Progenitor cell of endocrine pancreas (in vitro differentiated cells): ENCODE measurements at places on chromosomes 7 and 10. TPM values are rescaled to one million over a fixed set of nuclear protein-coding genes. Genes with fewer than 3 reads are reported as not detected.

The NEUROD6 gene
- not detected in 2 replicates for total RNA-seq

DNA sequence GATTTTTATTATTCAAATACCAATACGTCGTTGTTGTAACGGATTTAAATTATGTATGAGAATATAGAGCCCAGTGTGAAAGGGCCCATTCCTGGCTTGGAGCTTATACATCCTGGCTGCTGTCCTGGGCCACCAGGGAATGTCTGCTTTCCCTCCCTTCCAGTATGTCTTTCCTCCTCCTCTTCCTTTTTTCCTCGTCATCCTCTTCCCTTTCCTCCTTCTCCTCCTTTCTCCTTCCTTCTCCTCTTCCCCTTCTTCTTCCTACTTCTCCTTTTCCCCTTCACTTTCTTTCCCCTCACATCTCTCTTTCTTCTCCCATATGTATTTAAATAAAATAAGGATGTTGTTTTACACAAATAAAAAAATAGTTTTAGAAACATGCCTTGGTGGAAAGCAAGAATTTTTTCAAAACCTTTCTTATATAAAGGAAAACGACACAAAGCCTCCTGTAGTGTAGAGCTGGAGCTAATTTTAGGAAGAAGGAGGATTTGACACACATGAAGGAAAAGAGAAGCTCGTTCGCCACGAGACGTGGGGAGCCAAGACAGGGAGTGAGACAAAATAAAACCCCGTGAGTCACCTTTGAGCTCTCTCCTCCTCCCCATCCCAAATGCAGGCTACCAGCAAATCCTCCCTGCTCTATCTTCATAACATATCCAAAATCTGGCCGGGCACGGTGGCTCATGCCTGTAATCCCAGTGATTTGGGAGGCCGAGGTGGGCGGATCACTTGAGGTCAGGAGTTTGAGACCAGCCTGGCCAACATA is 301.1 kb upstream of the LYZL1 start:
- no peak for DNase-seq

The SHH gene
- total RNA-seq = 35.8 and 47.1 TPM in 2 replicates

DNA sequence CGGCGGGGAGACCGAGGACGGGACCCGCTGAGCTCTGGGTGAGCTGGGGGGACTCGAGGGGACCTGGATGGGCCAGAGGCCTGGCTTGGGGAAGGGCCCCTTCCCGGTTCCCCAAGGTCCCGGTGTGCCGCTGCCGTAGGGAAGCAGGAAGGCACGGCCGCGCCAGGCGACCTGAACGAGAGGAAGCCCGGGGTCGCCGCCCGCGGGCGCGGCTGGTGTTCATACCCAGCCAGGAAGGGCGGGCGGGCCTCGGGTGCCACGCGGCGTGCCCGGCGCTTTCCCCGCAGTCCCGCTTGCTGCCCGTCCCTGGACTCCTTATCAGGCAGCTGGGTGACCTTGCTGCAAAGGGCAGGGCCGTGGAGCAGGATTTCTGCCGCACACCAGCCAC is 38.0 kb downstream of the ZNF777 start:
- DNase-seq = no peak

GRCh38 chr7:46317256-46317655 is 396.2 kb upstream of the IGFBP3 start:
- DNase-seq = no peak

The CDNF gene
- 1.3 and 2.3 TPM in 2 replicates for total RNA-seq

- no peak for DNase-seq
Measured at GRCh38 chr7:157396316-157397035, 59.7 kb downstream of the DNAJB6 start.

DNA sequence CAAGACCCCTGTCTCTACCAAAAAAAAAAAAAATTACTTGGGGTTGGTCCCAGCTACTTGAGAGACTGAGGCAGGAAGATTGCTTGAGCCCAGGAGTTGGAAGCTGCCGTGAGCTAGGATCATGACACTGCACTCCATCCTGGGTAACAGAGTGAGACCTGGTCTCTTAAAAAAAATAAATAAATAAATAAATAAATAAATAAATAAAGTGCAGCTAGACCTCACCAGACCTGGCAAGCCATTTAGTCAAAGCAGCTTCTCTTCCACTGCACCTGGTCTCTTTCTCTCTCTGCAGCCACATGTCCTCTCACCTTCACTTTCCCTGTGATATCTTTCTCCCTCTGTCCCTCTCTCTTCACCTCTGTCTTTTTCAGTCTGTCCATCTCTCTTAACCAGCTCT is 75.2 kb upstream of the CHCHD3 start:
- no peak for DNase-seq

GRCh38 chr10:79324032-79324695 is 23.1 kb upstream of the PPIF start:
- no peak for DNase-seq

- no peak for DNase-seq
Measured at GRCh38 chr10:71504168-71504567, 107.4 kb downstream of the CDH23 start.

The NPC1L1 gene
- total RNA-seq = 21.0 and 21.2 TPM in 2 replicates

DNA sequence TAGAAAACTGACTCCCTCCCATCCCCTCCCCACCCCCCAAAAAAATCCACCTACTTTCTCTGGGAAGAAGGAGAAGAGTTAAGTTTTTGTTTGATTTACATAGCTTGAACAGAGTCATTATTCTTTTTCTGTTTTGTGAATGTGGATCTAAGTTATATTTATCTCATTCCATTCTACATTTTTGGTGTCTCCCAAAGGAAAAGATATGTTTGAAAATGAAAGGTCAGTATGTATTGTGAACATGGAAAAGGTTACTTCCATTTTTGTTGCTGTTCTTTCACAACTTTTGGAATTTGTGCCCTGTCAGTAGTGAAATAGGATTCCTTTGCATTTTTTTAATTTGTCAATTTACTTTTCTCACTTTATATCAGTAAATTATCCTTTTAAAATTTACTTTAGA is 547.9 kb downstream of the SUGCT start:
- DNase-seq = no peak

The GGCT gene
- total RNA-seq = 54.0 and 54.7 TPM in 2 replicates

- no peak for DNase-seq
Measured at GRCh38 chr10:96831200-96831866, 765 bp upstream of the LCOR start.

- DNase-seq = no peak
Measured at GRCh38 chr10:77160679-77161078, 476.9 kb downstream of the KCNMA1 start.

DNA sequence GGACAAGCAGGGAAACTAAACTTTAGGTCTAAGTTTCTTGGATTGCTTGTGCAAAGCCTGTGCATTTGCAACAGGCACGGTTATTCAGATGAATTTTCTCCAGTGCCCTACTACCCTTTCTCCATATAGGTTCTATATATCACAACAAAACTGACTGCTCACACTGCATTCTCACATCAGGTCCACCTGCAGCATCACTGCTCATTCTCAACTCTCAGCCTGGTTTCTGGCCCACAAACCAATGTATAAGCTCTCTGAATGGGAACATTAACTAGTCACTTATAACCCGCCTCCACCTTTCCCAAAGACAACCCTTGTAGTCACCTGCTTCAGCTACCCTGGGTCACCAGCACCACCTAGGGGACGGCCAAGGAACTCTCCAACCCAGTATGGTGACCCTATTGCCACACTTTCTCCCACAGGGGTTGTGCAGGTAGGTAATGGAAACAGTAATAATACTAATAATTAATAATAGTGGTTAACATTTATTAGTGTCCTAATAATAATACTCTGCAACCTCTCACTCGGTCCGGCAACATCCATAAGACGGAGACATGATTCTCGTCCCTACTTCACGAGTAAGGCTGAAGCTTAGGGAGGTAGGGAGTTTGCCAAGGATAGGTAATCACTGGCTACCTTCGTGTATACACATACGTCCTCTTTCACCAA is 97.3 kb downstream of the CLEC2L start:
- DNase-seq = peak; percentile 37

GRCh38 chr10:88232983-88233543 is 350.1 kb downstream of the RNLS start:
- no peak for DNase-seq

- peak; percentile 55 for DNase-seq
Measured at GRCh38 chr10:42932735-42933447, 144.0 kb upstream of the RET start.

The MORN4 gene
- 21.1 and 24.3 TPM in 2 replicates for total RNA-seq

DNA sequence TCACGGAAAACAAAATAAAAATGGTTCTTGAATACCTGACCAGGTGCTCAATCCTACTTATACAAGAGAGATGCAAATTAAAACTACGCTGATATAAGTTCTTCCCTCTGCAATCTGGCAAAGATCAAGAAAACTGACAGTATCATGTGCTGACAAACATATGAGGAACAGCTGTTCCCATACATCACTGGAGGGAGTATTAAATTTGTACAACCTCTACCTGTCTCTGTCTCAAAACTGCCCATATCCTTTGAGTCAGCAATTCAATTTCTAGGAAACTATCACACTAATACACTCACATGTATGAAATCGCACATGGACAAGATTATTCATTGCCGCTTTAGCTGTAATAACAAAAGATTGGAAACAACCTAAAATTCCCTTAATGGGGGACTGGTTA is 11.0 kb upstream of the IL6 start:
- DNase-seq = no peak

DNA sequence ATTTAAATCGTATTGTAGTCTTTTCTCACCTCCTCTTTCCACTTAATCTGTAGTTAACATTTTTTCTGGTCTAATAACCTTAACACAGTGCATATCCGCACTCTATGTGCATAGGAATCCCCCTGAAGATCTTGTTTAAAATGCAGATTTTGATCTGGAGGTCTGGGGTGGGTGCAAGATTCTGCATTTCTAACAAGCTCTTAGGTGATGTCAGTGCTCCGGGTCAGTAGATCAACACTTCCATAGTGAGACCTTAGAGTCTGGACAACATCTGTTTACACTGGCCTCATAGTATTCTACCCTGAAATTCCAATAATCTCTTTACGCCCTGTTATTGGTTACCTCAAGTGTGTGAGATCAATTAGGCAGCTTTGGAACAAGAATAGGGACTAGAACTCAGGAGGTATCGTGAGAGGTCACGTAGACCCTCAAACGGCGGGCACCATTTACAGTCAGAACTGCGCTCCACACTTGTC is 434 bp upstream of the PLEKHA8 start:
- no peak for DNase-seq

The PPP1R17 gene
- total RNA-seq = 0.96 and 1.2 TPM in 2 replicates

- DNase-seq = no peak
Measured at GRCh38 chr7:134941185-134941900, 45.0 kb upstream of the AGBL3 start.

GRCh38 chr10:97572214-97572989 is at the start of gene ANKRD2:
Gene ANKRD2 (plus strand): TSS chr10:97572779. CDS start chr10:97572789, 10 bp downstream.
- peak; percentile 55 for DNase-seq

The FAM13C gene
- total RNA-seq = 5.9 and 6.4 TPM in 2 replicates

The HOXA10 gene
- not detected in 2 replicates for total RNA-seq

DNA sequence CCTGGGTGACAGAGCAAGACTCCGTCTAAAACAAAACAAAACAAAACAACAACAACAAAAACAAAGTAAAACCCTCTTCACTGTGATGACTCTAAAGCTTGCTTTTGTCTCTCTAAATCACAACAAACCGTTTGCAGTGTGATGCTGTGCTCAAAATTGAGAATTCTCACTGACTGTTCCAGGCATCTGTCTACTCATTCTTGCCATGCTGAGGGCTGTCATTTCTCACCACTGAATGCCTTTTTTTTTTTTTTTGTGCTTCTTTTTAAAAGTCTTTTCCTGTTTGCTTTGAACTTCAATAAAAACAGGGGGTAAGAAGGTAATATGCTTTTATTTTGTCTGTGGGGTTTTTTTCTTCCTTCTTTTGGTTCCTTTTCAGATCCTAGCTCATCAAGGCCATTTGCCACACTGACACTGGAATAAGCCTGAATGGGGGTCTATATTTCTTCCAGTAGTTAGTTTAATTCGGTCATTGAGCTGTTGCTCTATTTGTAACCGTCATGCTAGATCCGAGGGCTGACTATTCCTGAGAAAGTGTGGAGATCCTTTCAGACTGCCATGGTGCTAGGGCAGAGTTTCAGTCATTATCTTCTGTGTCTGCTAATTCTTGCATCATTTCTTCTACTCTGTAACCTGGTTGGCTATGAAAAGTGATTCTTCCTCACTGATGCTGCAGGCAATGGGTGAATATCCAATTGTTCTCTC is 10.6 kb downstream of the FAS start:
- no peak for DNase-seq

DNA sequence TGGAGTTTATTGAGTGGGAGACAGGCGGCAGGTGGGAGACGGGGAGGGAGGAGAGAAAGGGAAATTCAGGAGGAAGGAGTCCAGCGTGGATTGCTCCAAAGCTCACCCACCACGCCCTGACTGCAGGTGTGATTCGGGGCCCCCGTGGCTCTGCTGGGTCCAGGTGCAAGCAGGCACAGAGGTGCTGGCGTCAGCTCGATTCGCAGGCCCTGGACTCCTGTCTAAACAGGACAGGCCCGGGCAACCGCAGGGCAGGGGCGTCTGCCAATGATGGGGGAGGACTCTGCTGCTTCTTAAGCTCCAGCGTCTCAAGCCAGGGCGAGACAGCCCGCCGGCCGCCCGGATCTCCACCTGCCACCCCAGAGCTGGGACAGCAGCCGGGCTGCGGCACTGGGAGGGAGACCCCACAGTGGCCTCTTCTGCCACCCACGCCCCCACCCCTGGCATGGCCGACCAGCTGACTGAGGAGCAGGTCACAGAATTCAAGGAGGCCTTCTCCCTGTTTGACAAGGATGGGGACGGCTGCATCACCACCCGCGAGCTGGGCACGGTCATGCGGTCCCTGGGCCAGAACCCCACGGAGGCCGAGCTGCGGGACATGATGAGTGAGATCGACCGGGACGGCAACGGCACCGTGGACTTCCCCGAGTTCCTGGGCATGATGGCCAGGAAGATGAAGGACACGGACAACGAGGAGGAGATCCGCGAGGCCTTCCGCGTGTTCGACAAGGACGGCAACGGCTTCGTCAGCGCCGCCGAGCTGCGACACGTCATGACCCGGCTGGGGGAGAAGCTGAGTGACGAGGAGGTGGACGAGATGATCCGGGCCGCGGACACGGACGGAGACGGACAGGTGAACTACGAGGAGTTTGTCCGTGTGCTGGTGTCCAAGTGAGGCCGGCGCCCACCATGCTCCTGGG is at the start of gene CALML3:
TSS of gene CALML3 (plus strand) at position 321 of the 920 bp plus-strand sequence. CDS start at position 446, 125 bp downstream.
- no peak for DNase-seq

GRCh38 chr7:54709283-54709682 is 49.7 kb downstream of the SEC61G start:
- no peak for DNase-seq

DNA sequence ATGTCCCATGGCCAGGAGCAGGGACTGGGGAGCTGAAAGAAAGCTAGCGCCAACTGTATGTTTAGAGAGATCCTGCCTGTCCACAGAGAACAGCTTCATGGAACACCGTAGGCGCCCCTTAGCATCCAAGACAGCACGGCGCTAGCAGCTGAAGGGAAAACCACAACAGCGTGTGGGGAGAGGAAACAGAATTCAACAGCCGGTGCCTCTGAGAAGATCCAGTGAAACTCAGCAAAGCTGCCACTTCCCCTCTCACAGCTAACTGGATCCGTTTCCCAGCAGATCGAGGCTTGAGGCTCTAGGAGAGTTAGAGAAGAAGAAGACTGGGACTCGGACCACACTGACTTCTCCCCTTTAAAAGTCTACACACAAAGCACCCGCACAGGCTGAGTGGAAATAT is 145.0 kb downstream of the MAD1L1 start:
- DNase-seq = no peak
